ENCODE measurements at places on chromosomes 5 and 9.

DNA sequence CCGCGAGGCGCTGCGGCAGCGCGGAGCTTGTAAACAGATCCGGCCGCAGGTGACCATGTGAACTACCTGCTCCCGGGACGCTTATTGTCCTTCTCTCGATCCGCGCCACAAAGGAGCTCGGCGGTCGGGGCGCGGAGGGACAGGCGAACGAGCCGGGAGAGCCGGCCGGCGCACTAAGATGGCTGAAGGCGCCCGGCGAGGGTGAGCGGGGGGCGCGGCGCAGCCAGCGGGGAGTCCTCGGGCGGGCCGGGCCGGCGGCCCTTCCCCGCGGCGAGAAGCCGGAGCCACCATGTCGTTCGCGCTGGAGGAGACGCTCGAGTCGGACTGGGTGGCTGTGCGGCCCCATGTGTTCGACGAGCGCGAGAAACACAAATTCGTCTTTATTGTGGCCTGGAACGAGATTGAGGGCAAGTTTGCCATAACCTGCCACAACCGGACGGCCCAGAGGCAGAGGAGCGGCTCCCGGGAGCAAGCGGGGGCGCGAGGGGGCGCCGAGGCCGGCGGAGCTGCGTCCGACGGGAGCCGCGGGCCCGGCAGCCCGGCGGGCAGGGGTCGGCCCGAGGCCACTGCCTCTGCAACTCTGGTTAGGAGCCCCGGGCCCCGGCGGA lies 535 bp downstream of the JMY start:
- no peak for DNase-seq

DNA sequence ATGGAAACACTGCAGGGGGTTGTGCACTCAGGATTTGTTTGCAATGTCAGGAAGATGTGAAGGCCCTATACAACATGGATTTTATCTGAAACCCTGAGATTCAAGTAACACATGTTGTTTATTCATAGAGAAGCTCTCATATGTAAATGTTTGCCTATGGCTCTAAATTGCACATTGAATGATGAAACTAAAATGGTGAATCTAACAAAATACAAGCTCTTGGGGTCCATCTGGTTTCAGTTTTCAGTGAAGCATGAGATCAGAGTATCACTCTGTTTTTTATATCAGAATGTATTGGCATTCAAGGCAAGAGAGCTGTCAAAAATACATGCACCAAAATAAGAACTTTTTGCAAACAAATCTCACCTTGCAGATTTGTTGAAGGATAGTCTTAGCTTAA lies 19.6 kb upstream of the FRMD3 start:
- DNase-seq, result no peak

DNA sequence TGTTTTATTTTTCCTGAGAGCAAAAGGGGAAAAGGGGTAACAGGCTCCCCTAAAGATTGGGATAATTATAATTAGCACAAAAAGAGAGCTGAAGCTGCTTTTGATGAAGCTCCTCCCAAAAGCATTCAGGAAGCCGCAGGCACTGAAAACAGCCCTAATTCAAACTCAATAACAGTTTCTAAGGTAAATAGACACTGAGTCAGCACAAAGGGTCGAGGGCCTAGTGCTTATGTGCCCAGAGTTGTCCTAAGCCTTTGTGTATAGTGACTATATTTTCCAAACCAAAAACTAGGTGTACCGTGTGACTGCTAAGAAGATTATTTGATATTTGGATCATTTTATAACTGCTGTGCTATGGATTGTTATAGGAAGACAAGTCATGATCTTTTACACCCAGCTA lies 67.7 kb downstream of the HMHB1 start:
- DNase-seq, result no peak

DNA sequence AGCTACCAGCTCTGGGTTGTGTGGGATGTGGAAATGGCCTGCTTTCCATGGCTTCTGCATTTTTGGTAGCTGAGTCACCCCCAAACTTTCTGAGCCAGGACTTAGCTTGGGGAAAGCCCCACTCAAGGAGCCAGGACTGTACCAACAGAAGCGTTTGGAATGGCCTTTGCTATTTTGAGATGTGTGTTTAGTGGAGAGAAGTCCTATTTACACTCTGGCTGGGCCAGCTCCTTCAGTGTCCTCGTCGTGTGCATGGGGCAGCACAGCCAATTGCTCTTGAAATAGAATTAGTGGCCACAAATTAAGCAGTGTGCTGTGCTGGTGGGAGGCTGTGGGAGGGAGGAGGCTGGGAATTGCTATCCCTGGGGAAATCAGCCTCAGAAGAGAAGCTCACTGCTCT lies 51.6 kb downstream of the ENTREP1 start:
- DNase-seq, result no peak

DNA sequence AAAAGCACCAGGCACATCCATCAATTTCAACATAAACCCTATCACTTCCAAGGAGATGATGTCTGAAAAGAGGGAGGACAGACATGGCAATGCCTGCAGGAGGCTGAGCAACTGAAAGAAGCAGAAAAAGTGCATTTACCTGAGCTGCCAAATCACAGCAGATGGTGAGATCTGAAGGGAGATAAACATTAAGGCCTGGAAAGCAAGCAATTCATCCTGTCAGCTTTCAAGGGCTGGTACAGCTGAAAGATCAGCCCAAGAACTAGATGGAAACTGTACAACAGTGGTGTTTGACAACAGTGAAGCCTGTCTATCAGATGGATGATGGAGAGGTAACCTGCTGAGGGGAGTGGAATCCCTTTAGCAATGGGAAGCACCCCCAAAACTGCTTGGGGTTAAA lies 433.2 kb upstream of the ZNF608 start:
- no peak for DNase-seq

GRCh38 chr9:27126670-27127069 lies 17.6 kb downstream of the TEK start:
- no peak for DNase-seq

- DNase-seq, result no peak
Observed at GRCh38 chr5:58263296-58263695, 196.6 kb downstream of the PLK2 start.

DNA sequence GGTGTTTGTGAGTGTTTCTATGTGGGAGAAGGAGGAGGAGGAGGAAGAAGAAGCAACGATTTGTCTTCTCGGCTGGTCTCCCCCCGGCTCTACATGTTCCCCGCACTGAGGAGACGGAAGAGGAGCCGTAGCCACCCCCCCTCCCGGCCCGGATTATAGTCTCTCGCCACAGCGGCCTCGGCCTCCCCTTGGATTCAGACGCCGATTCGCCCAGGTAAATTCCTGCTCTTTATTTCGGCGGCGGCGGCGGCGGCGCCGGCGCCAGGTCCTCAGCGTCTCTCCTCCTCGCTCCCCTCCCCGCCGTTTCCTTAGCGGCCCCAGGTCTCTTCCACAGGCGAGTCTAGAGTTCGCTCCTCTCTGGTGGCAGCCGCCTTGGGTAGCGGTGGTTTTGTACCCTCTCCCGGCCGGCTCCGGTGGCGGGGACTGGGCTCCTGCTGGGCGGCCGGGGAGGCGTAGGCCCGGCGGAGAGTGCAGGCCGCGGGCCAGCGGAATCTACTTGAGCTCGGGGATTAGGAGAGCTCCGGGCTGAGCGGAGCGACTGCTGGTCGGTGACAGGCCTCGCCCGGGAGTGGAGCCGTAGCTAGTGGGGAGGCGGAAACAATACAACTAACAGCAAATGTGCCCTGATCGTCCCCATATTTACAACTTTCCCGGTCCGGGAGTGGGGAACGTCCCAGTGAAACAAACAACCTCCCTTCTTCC lies 547 bp downstream of the NIPBL start:
- peak; percentile 78 for DNase-seq

DNA sequence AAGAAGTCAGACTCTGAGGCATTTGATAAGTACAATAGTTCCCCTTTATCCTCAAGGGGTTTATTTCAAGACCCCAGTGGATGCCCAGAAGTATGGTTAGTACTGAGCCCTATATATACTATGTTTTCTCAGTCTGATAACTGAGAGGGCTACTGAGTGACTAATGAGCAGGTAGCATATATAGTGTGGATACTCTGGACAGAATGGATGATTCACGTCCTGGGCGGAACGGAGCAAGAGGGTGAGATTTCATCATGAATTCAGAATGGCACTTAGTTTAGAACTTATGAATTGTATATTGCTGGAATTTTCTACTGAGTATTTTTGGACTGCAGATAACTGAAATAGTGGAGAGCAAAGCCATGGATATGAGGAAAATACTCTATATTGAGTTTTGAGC lies 457.6 kb downstream of the PLK2 start:
- no peak for DNase-seq

DNA sequence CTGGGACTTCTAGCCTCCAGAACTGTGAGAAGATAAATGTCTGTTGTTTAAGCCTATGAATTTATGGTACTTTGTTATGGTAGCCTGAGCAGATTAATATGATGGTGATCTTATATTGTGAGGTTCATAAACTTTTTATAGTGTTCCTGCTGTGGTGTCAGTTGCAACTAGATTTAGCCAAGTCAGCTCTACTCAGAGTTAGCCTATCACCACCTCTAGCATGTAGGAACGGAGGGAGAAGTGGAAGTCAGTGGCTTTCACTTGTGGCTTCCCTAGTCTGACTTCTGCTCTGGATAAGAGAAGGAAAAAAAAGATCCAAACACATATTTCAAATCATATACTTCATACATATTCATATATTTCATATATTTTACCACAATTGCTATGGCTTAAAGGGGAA lies 6.6 kb downstream of the POC5 start:
- DNase-seq, result no peak

DNA sequence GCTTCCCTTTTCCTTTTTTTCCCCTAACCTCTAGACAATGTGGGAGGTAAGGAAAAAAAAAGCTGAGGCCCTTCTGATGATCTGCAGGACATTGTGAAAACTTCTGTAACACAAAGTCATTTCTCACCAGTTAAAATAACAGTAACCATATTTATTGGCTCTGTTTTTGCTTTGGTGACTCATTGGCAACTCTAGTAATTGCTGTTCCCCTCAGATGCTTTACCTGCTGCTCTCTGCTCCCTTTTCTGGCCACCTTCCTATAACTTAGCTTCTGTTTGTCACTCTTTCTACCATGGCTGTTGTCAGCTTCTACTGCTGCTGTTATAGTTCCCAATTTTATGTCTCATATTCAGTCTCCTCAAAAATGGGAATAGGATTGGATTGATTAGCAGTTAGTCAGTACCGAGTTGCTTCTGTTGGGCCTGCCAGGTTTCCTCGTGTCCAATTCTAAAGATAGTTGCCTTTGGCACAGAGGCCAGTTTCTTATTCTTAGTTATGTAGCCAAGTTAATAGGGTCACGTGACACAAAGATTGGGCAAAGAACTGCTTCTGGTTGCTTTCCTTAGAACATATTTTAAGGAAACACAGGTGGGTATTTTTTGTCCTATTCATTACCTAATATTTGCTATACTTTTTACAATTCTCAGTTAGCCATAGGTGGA lies 16.8 kb downstream of the SCAMP1 start:
- no peak for DNase-seq

GRCh38 chr9:16316456-16316855 lies 554.0 kb downstream of the BNC2 start:
- no peak for DNase-seq

DNA sequence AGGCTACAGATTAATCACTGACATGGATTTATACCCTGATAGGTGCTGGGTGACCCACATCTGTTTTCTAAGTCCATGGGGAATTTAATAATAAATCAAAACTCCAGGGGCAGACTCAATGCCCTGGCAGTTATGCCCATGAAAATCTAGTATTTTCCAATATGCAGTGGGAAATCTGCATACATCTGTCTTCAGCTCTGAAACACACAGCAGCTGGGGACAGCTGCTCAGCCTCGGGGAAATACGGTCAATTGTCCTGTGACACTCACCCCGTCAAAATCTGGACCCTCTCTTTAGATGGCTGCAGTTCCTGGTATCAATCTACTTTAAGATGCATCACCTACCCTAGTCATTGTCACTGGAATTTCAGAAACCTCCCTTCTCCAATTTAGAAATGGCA lies 12.7 kb upstream of the C1QTNF3 start:
- DNase-seq, result no peak

- no peak for DNase-seq
Observed at GRCh38 chr5:163005949-163006348, 431.4 kb upstream of the CCNG1 start.

DNA sequence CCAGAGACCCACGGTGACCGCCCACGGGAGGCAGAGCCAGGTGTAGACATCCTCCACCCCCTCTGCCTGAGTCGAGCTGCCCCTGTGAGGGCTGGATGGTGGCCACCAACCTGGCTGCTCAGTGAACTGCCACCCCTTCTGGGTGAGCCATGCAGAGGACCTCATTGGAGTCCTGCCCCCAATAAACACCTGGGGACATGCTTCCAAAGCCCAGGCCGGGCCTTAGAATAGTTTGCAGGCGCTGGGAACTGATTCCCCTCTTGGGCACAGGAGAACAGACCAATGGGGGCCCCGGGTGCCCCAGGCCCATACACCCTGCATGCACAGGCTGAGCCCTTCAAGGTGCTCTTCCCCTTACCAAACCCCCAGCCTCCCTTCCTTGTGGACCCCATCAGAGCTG lies 38.1 kb upstream of the GFPT2 start:
- no peak for DNase-seq

- DNase-seq, result no peak
Observed at GRCh38 chr9:18622186-18622836, 148.4 kb downstream of the ADAMTSL1 start.

DNA sequence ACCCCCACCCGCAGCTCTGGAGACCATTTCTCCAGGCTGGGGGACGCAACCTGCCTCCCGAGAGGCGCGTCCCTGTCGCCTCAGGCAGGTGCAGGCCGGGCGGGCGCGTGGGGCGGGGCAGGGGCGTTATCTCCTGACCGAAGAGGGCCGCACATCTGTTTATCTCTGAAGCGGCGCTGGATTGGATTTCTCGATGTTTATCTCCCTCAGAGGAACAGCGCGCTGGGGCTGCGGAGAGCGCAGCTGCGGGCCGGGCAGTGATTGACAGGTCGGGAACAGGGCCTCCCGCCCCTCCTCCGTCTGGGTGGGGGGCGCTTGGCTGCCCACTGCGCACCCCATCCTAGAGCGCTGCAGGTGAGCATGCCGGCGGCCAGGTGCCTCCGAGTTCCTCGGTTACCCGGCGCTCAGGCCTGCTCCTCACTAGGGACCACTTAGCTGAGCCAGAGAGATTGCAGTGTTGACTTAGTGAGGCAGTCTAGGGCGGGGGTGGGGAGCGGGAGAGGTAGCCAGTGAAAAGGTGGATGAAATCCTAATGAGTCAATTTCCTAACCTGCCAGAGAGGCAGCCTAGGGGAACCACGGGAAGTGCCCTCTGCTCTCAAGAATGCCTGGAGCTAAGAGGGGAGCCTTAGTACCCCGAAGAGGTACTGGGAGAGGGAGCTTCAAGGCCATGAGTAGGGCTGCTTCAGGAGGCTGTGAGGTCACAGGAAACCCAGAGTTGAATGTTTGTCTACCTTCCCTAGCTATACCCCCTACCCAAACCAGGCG lies 39.6 kb upstream of the TIFAB start:
- no peak for DNase-seq

GRCh38 chr5:72177538-72177937 lies 70.3 kb downstream of the MAP1B start:
- DNase-seq, result no peak

Data from left colon (tissue), 2 donors.